ENCODE measurements at places on chromosomes 1 and 21.

DNA sequence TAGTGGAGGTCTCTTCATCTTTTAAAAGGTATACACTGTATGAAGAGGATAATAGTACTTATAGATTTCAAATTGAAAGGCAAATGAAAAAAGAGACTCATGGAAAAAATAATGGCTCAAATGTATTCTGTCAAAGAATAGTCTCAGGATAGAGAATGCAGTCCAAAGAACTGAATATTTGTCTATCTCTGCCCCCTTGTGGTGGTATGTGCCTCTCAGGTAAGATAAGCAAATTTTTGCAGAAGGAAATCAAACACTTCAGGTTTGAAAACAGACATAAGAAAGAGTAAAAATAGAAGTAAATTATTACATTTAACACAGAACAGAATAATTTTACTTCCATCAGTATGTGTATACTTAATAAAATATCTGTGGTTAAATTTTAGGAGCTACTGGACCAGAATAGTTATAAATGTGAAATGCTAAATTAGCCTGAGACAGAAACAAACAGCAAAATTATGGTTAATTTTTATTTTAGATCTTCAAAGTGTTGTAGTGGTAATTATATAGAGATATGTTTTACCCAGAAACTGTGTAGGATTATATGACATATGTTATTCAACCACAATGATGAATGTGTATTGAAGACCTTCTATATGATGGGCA is 164.4 kb upstream of the PALMD start:
- DNase-seq = peak; percentile 89

- no peak for DNase-seq
Measured at GRCh38 chr1:37070126-37070525, 35.8 kb upstream of the GRIK3 start.

DNA sequence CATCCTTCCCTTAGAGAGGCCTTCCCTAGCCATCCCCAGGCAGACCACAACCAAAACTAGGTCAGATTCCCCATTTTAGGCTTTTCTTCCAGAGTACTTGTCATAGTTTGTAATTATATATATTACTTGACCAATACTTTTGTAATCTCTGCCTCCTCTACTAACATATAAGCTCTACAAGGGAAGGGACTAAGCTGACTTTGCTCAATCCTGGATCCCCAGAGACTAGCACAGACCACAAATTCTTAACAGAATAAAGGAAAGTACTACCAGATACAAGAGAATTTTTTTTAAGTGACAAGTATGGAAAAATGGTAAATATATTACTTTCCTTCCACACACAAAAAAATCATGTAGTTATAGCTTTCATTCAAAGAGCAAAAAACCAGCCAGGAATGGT is 2.0 kb downstream of the ZMYM6 start:
- no peak for DNase-seq

GRCh38 chr1:111938123-111938522 is 51.3 kb downstream of the KCND3 start:
- no peak for DNase-seq

DNA sequence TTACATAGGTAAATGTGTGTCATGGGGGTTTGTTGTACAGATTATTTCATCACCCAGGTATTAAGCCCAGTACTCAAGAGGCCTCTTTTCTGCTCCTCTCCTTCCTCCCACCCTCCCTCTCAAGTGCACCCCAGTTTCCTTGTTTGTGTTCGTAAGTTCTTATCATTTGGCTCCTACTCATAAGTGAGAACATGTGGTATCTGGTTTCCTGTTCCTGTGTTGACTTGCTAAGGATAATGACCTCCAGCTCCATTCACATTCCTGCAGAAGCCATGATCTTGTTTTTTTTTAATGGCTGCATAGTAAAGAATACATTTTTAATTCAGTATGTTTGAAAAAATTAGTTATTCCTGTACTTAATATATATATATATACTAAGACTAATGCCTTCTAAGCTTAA is 107.7 kb downstream of the CLDN17 start:
- no peak for DNase-seq

GRCh38 chr1:7247158-7247557 is 461.9 kb downstream of the CAMTA1 start:
- no peak for DNase-seq

DNA sequence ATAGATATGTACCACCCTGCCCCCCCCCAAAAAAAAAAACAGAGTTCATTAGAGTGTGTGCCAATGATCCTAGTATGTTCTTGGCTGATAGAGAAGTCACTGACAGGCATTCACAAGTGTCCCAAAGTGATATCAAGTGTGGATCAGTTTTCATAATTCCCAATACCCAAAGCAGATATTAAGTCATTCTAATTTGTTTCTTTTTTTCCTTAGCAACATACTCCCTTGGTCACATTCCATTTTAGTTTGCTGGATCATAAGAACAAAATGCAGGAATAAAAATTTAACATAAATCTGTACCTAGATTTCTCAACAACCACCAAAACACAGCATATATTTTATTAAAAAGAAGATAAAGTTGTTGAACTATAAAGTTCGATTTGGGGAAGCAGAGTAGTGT is 129.8 kb upstream of the PALMD start:
- no peak for DNase-seq

DNA sequence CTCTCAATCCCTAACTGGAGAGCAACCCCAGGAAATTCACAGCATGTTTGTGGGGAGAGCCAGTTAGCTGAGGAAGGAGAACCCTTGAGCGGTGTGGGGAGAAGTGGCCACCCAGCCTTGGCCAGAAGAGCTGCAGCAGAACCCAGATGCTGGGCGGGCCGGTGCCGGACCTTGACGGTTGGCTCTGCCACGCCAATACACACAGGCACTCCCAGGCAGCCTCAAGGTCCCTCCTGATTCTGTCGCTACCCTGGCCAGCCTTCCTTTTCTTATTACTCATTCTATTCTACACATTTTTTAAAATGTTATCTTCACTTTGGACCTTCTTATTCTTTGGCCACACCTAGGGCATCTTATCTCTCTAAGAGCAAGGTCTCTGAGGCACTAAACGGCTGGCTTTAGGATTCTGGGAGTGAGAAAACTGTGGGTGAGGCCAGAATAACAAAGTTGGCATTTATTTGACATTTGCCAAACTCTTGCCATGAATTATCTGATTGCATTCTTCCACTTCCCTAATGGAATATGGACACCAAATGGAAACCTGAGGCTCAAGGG is 50.4 kb upstream of the GPR37L1 start:
- peak; percentile 90 for DNase-seq

DNA sequence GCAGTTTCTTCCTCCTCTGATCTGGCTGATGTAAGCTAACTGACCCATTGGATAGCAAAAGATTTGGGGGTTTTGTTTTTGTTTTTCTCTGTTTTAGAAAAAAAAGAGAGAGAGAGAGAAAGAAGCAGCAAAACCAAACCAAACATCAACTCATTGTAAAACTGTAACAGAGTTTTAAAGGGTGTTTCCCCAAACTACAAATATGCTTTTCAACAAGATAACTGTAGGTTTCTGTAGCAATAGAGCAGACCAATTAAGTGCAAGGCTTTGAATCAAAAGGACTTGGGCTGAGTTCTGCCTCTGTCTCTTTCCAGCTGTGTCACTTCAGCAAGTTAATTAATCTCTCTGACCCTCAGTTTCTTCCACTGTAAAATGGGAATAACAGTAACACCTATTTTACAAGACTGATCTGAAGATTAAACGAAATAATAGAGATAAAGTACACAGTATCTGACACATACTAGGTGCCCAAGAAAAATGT is 44.5 kb downstream of the RRAGC start:
- DNase-seq = no peak

GRCh38 chr1:176829261-176829660 is 335.3 kb downstream of the ASTN1 start:
- DNase-seq = no peak

GRCh38 chr1:158068918-158069317 is 75.5 kb downstream of the KIRREL1 start:
- no peak for DNase-seq

DNA sequence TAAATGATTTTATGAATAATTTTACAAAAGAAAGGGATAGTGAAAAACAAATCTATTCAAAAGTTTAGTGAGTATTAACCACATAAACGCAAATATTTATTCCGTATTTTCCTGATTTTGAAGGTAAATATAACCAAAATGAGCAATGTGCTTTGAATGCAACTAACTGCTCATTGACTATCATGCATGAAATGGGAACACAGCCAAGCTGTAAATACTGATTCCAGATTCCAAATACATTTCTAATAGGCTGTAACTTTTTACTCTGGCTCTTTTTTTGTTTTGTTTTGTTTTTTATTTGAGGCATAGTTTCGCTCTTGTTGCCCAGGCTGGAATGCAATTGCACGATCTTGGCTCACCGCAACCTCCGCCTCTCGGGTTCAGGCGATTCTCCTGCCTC is 41.8 kb downstream of the SELENOF start:
- no peak for DNase-seq

DNA sequence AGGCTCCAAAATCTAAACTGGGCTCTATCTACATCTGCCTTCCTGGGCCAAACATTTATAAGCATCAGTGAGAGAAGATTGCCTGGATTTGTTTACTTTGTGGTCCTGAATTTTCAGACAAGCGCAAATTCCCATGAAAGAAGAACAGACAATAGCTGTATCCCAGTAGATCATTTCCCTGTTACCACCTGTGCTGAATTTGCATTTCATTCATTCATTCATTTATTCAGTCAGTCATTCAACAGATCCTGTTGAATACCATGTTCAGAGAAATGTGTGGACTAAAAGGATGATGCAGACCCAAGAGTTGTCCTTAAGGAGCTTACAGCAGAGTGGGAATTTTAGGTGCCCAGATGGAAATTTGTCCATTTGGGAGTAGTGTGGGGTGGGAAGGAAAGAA is 2.2 kb downstream of the PGM1 start:
- DNase-seq = no peak

- DNase-seq = peak; percentile 48
Measured at GRCh38 chr1:83583351-83584014, 415.4 kb downstream of the TTLL7 start.

GRCh38 chr1:215484171-215484939 is 82.7 kb upstream of the KCTD3 start:
- no peak for DNase-seq

DNA sequence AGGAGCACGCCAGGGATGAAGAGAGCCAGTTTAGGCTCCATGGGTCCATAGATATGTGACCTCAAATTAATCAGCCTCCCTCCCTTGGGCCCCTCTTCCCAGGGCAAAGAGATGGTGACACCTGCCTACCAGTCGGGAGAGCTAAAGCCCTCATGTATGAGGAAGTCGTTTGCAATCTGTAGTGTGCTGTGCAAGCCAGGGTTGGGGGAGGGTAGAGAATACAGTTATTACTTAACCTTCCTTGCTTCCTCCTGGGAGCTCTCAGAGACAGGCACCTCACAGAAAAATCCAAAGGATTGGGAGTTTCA is 4.0 kb downstream of the PGLYRP4 start:
- no peak for DNase-seq

DNA sequence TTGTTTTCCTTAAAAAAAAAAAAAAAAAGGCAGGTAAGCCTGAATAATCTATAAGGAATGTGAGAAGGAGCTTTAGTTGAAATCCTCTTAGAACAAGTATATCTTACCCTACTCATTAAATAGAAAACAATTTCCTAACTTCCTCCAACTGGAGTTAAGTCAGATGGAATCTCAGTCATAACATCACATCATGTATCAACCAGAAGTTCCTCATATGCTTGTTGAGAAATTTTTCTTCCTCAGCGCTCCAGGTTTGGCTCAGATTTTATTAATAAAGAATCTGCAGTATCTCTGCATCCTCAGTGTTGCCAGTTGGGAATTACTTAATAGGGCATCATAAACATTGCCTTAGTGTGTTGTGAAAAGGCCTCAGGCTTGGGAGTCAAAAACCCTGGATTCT is 37.6 kb downstream of the DUSP10 start:
- no peak for DNase-seq

DNA sequence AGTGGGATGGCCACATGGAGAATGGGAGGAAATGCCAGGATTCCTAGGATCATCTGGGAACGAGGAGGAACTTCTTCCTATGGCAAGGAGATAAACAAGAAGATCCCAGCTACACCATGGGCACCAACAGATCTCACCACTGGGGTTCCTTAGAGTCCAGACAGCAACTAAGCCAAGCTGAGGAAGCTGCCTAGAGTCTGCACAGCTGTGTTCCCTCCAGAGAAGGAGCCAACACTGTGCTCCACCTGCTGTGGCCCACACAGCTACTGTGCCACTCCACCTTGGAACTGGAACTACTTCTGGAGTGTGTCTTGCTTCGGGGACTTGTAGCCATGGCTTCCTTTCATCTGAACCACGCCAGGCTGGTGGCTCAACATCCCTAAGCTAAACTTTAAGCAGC is 6.0 kb downstream of the IFNAR1 start:
- no peak for DNase-seq

GRCh38 chr1:201945157-201945556 is 1.2 kb downstream of the LMOD1 start:
- DNase-seq = no peak

Measured in mucosa of descending colon (tissue), 3 donors.